ENCODE measurements at places on chromosomes 12 and 14. TPM values are rescaled to one million over a fixed set of nuclear protein-coding genes. Genes with fewer than 3 reads are reported as not detected.

Gene REP15
- total RNA-seq, result 1.6 TPM

- 0 out of 2 replicates have a peak, but pooled peaks cover 5% of the 10 kb centered on the region for H3K27me3 ChIP-seq
- no peak for DNase-seq
- H3K4me1 ChIP-seq, result no peaks in the 10 kb centered on the region
- H3K27ac ChIP-seq, result no peak overlapping the region
- H3K4me3 ChIP-seq, result no peak overlapping the region
Measured at GRCh38 chr12:9342614-9343353, 134.6 kb upstream of the PZP start.

DNA sequence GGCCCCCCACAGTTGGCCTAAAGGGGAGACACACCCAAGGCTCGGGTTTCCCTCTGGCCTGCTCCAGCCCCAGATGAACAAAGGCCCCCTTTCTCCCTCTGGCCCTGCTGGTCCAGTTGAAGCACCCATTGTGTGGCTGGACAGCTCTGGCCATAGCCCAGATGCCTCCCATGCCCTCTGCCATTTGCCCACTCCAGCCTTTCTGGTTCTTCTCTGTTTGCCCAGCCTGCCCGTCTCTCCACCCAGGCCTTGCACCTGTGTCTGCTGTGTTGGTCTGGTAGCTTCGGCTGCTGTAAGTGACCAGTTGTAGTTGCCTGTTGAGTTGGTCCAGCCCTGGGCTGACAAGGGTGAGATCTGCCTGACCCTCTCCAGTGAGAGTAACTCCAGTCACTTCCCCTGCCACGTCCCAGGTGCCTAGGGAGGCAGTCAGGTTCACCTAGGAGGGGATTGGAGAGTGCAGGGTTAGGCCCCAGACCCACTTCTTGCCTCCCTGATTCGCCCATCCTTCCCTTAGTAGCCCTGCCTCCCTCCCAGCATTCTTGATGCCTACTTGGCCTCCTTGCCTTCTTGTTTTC, 3.0 kb downstream of the B4GALNT1 start:
- H3K36me3 ChIP-seq, result no peaks in the 10 kb centered on the region
- H3K4me3 ChIP-seq, result no peak overlapping the region
- H3K27me3 ChIP-seq, result no peaks in the 10 kb centered on the region
- no peak overlapping the region for H3K27ac ChIP-seq
- H3K4me1 ChIP-seq, result peaks cover 17% of the 10 kb centered on the region

DNA sequence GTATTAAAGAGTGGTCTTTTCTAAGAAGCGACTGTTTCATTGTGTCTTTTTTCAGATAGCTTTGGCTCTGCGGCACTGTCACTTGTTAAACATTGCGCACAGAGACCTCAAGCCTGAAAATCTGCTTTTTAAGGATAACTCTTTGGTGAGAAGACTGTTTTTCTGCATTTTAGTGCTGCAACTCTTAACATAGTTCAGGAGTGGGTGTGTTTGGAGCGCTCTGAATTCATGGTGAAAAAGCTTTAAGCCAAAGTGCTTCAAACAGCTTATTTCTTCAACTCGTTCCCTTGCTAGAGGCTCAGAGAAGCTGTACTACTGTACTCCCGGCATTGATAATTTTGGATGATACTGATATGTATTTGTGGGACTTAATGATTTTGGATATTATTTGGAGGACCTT, 28.2 kb downstream of the MAPKAPK5 start:
- H3K27me3 ChIP-seq, result no peaks in the 10 kb centered on the region
- H3K27ac ChIP-seq, result no peak overlapping the region
- no peak overlapping the region for H3K4me3 ChIP-seq
- DNase-seq, result no peak
- no peaks in the 10 kb centered on the region for H3K4me1 ChIP-seq

DNA sequence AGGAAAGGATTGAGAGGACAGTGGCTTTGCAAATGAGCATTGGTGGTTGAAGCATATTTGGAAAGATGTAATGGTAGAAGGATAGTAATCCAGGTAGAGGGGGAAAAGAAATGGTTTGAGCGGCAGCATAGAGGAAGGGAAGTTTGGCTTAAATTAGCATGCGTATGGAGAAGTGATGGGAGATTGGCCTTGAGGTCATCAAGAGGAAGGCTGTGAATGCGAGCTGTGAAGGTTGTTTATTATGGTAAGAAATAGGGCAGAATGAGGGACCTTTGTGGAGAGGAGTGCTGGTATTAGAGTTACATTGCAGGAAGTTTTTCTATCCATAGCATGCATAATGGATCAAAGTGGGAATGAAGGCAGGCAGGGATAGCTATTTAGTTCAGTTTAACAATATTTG, 162.1 kb downstream of the TMTC2 start:
- H3K27me3 ChIP-seq, result no peaks in the 10 kb centered on the region
- H3K36me3 ChIP-seq, result no peaks in the 10 kb centered on the region
- DNase-seq, result no peak
- H3K4me1 ChIP-seq, result no peaks in the 10 kb centered on the region
- H3K27ac ChIP-seq, result no peak overlapping the region

DNA sequence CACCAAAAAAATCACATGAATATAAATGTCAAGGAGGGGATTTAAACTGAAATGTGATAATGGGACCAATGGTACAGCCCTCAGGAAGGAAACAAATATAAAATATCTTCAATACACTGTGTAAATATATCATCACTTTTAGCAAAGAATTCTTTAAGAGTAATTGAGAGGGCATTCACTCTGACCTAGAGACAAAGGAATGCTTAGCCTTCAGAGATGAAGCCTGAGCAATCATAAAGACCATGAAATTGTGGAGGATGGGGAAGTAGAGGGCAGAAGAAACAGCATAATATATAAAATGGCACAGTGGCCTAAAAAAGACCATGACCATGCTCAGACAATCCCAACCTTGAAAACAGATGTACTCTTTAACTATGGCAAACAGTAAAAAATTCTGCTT, 20.4 kb downstream of the YAF2 start:
- H3K36me3 ChIP-seq, result no peaks in the 10 kb centered on the region
- H3K27ac ChIP-seq, result no peak overlapping the region

Gene RDH5
- 5.1 TPM for total RNA-seq

GRCh38 chr12:127083008-127083949, 1183.7 kb upstream of the TMEM132C start:
- DNase-seq, result peak; percentile 91
- no peaks in the 10 kb centered on the region for H3K27me3 ChIP-seq
- no peaks in the 10 kb centered on the region for H3K36me3 ChIP-seq
- peak overlapping the region; percentile 70 for H3K27ac ChIP-seq
- H3K4me3 ChIP-seq, result peak overlapping the region; percentile 60

DNA sequence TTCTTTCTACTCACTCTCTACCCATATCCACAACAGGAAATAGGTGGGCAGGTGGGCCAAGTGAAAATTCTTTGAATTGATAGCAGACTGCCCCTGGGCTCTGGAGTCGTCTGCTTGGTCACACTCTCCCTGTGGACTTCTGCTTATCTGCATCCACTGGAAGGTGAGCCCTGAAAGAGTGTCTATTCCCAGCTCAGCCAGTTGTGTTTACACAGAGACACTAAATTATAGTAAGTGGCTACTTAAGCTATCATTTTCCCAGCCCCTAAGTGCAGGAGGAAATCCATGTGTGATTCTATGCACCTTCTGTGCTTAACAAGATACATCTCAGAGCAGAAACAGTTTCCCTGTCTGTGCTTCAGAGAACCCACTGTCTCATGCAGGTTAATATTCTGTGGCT, 338.4 kb downstream of the FUT8 start:
- no peaks in the 10 kb centered on the region for H3K4me1 ChIP-seq
- H3K36me3 ChIP-seq, result no peaks in the 10 kb centered on the region
- no peak overlapping the region for H3K4me3 ChIP-seq

DNA sequence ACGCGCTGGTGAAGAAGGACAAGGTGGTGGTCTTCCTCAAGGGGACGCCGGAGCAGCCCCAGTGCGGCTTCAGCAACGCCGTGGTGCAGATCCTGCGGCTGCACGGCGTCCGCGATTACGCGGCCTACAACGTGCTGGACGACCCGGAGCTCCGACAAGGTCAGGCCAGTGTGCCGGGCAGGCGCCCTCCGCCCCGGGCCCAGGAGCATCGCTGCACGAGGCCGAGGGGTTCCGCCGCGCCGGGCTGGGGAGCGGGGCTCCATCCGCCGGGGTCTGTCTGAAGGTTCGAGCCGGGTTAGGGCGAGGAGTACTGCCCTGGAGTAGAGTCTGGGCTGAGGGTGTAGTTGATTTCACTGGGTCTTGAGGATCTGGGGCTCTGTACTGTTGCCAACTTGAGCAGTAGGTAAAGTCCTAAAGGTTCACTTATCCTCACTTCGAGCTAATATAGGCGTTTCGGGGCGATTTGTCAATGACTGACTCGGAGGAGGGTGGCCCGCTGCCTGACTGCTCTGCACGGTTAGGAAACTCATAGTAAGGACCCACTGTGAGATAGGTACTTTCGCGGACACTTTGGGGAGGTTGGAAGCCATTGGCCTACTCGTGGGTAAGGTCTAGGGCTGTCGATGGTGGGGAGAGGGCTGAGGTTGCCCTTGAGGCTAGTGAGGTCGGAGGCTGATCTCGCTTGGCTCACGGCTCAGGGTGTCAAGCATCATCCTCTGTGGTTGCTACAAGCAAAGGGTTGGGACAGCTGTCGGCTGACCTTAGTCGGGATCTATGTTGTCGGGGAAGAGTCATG, 574 bp downstream of the GLRX5 start:
- peaks cover 40% of the 10 kb centered on the region for H3K4me1 ChIP-seq
- H3K36me3 ChIP-seq, result no peaks in the 10 kb centered on the region
- H3K27ac ChIP-seq, result no peak overlapping the region
- H3K4me3 ChIP-seq, result peak overlapping the region; percentile 98
- H3K27me3 ChIP-seq, result no peaks in the 10 kb centered on the region

GRCh38 chr12:49126852-49127763, 4.1 kb downstream of the TUBA1B start:
- H3K27ac ChIP-seq, result no peak overlapping the region
- H3K36me3 ChIP-seq, result peaks cover 29% of the 10 kb centered on the region
- H3K4me1 ChIP-seq, result peaks cover 20% of the 10 kb centered on the region
- DNase-seq, result no peak

DNA sequence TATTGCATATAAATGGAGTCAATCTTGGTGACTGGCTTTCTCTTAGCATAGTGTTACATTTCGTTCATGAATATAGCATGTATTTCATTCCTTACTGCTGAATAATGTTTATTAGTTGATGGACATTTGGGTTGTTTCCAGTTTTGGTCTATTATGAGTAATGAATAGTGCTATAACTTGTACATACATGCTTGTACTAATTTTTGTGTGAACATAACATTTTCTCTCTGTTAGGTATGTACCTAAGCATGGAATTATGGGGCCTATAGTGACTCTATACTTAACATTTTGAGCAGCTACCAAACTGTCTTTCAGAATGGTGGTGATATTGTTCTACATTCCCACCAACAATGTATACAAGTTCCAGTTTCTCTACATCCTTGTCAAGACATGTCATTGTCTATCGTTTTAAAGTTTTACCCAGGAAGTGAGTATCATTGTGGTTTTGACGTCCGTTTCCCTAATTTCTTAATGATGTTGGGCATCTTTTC, 23.1 kb downstream of the ATP2A2 start:
- H3K4me3 ChIP-seq, result no peak overlapping the region
- H3K27me3 ChIP-seq, result no peaks in the 10 kb centered on the region
- peak overlapping the region; percentile 67 for H3K27ac ChIP-seq
- H3K4me1 ChIP-seq, result peaks cover 50% of the 10 kb centered on the region
- peaks cover 69% of the 10 kb centered on the region for H3K36me3 ChIP-seq

- no peak overlapping the region for H3K27ac ChIP-seq
- H3K4me3 ChIP-seq, result no peak overlapping the region
- H3K36me3 ChIP-seq, result no peaks in the 10 kb centered on the region
- H3K4me1 ChIP-seq, result peaks cover 24% of the 10 kb centered on the region
- H3K27me3 ChIP-seq, result no peaks in the 10 kb centered on the region
Measured at GRCh38 chr14:100062590-100062989, 2.6 kb upstream of the EVL start.

- H3K27ac ChIP-seq, result no peak overlapping the region
- H3K4me1 ChIP-seq, result 0 out of 2 replicates have a peak, but pooled peaks cover 3% of the 10 kb centered on the region
- no peaks in the 10 kb centered on the region for H3K36me3 ChIP-seq
- DNase-seq, result no peak
- no peak overlapping the region for H3K4me3 ChIP-seq
Measured at GRCh38 chr12:116337312-116337711, 59.8 kb upstream of the MED13L start.

DNA sequence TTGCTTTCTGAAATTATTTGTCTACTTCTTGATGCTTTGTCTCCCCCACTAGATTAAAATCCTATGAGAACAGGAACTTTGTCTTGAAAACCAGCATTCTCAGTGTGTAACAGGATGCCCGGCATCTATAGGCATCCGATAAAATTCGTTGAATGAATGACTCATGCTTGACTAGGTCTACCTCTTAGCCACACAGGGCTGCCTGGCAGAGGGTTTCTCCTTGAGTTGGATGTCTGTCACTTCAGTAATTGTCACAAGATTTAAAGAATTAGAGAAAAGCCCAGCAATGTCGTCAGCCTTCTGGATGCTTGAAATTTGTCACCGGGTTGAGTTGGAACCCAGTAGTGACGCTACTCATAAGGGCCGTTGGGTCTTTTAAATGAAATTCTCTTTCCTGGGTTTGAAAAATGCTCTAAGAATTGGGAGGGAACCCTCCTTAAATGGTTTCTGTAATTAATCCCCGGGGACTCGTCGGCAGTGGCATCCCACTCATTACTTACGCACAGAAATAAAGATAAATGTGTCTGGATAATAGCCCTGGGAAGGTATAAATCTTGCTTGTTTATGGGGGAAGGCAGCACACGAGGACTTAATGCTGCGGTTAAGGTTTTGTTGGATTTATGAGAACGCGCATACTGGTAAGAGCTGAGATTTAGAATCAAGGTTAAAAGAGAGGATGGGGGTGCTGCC, 194.1 kb downstream of the AACS start:
- H3K4me1 ChIP-seq, result no peaks in the 10 kb centered on the region
- no peaks in the 10 kb centered on the region for H3K36me3 ChIP-seq
- H3K4me3 ChIP-seq, result no peak overlapping the region
- H3K27me3 ChIP-seq, result peaks cover 70% of the 10 kb centered on the region

GRCh38 chr12:93624595-93625294, 52.3 kb downstream of the SOCS2 start:
- peak overlapping the region; percentile 93 for H3K27ac ChIP-seq
- no peaks in the 10 kb centered on the region for H3K36me3 ChIP-seq
- peak overlapping the region; percentile 7 for H3K4me3 ChIP-seq
- peak; percentile 95 for DNase-seq
- no peaks in the 10 kb centered on the region for H3K27me3 ChIP-seq

DNA sequence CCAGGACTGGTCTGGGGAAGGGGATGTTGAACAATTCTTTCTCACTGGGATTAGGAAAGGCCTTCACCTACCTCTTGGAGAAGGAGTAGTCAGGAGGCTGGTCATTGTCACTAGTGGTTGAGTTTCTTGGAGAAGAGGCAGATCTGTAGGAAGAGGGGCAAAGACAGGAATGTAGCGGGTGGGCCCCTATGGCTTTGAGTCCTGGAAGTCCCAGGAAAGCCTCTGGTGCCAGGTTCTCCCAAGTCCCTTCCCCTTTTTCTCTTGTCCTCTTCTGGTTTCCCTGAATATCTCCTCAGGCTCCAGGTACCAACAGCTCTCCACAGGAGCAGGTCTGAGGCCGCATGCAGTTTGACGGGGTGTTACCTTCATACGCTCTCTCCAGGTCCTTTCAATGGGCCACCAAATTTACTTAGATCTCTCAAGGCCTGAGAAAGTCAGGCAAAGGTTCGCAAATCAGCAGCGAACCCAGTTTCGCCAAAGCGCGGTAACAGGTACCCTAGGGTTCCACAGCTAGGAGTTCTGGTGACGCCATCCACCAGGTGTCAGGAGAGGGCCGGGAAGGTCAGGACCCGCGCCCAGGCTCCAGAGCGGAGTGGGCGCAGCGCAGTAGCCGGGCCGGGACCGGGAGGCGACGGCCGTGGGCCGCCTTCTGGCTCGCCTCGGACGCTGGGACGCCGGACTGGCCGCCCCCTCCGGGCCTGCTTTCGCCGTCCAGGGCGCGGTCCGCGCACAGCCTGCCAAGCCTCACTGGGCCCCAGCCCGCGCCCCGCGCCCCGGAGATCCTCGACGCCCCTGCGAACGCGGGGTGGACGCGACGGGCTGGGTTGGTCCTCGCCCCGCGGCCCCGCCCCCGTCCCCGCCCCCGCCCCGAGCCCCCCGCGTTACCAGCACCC, 795 bp downstream of the SMAGP start:
- peaks cover 10% of the 10 kb centered on the region for H3K36me3 ChIP-seq
- H3K4me3 ChIP-seq, result peak overlapping the region; percentile 68
- peaks cover 45% of the 10 kb centered on the region for H3K4me1 ChIP-seq
- peak overlapping the region; percentile 97 for H3K27ac ChIP-seq

All from PC-3 (cell line).